ENCODE measurements at places on chromosomes 7 and 10.

GRCh38 chr10:588246-589165 is 101.0 kb downstream of the DIP2C start:
- DNase-seq, result no peak

GRCh38 chr10:131846240-131847101 is 54.3 kb upstream of the PPP2R2D start:
- no peak for DNase-seq

- DNase-seq, result peak; percentile 39
These were observed 101.6 kb upstream of the GJD4 start for GRCh38 chr10:35503578-35503977.

GRCh38 chr7:76315364-76315763 is 12.9 kb downstream of the HSPB1 start:
- peak; percentile 23 for DNase-seq

GRCh38 chr7:1513657-1514095 is 9.5 kb upstream of the INTS1 start:
- no peak for DNase-seq

- DNase-seq, result no peak
These were observed 61.4 kb upstream of the NME8 start for GRCh38 chr7:37786741-37787569.

GRCh38 chr10:125628104-125629049 is 54.6 kb downstream of the TEX36 start:
- DNase-seq, result peak; percentile 57

DNA sequence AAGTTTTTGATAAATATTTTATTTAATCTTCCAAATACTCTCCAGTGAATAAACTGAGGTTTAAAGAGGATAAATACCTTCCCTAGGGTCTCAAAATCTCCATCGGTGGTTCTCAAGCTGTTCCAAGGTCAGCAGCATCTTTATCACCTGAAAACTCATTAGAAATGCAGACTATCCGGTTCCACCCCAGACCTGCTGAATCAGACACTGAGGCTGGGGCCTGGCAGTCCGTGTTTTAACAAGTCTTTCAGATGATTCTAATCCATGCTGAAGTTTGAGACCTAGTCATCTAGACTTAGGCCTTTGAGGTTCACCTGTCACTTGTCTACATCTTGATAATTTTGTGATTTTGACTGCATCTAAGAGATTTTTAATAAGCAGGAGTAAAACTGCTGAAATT is 37.5 kb downstream of the PLEKHA8 start:
- no peak for DNase-seq

- DNase-seq, result peak; percentile 72
These were observed 340.0 kb upstream of the NRG3 start for GRCh38 chr10:81534991-81535390.

DNA sequence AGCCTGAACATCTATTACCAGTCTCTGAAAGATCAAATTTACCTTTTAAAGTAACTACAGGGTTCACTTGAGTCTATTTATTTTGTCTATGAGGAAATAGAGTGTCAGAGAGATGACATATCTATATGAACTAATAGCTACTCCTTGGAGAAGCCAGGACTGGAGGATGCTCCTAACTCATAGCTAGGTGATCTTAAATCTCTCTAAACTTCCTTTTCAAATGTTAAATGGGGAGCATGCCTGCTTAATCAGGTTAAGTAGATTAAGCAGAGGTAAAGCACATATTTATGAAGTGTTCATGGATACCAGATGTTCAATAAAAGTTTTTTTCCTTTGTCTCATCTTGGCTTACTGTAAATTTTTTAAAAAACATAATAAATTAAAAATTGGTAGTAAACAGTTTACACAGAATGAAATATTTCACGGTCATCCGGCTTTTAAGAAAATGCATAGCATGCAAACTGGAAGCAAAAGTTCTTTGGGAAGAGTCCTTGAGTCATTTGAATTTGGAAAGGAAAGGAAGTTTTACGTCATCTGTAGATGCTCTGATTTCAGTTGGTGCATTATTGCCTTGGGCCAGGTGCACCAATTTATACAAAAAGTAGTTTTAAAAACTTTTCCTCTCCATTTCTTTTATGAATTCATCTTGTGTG is 155.1 kb downstream of the BICC1 start:
- no peak for DNase-seq

- no peak for DNase-seq
These were observed 13.9 kb upstream of the ABCC2 start for GRCh38 chr10:99768556-99768955.

DNA sequence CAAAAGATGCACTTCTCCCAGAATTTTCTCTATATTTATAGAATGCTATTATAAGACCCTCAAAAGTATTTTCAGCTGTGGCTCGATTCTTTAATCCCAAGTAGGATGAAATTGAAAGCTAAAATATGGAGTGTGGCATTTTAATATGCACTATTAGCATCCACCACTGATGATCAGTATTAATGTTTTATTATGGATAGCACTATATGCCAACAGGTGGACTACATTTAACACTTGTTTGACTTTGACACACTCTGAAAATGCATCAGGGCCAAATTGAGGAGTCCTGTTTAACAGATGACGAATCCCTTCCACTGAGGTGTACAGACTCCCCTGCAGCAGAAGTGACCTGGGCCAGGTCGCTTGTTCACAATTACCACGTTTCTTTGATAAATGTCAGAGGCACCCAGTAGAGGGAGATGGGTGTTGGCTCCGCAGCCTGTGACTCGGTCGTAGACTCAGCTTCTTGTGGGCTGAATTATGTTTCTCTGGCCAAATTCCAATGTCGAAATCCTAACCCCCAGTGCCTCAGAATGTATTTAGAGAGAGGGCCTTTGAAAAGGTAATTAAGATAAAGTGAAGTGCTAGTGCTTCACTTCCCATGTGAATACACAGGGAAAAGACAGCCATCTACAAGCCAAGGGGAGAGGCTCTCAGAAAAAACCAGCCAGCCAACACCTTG is 48.1 kb downstream of the WIPF3 start:
- DNase-seq, result no peak

GRCh38 chr10:60299961-60300883 is 89.5 kb downstream of the ANK3 start:
- peak; percentile 15 for DNase-seq

DNA sequence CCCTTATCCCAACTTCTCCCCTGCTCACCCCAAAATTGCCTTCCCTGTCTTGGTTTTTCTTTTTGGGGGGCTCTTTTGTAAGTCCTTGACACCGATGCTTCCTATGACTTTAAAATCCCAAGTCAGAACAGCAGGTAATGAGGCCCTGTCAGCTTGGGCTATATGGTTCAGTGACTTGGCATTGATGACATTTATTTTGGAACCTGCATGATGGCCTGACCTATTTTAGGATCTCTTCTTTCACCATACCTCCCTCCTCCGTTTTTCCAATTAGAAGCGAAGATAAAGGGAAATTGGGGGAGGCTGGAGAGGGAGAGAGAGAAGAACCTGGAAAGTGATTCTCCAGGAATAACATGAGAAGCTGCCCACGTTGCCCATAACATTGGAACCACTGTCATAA is 424.9 kb upstream of the AUTS2 start:
- DNase-seq, result no peak

GRCh38 chr10:87734987-87735827 is 75.5 kb downstream of the PAPSS2 start:
- DNase-seq, result peak; percentile 4

DNA sequence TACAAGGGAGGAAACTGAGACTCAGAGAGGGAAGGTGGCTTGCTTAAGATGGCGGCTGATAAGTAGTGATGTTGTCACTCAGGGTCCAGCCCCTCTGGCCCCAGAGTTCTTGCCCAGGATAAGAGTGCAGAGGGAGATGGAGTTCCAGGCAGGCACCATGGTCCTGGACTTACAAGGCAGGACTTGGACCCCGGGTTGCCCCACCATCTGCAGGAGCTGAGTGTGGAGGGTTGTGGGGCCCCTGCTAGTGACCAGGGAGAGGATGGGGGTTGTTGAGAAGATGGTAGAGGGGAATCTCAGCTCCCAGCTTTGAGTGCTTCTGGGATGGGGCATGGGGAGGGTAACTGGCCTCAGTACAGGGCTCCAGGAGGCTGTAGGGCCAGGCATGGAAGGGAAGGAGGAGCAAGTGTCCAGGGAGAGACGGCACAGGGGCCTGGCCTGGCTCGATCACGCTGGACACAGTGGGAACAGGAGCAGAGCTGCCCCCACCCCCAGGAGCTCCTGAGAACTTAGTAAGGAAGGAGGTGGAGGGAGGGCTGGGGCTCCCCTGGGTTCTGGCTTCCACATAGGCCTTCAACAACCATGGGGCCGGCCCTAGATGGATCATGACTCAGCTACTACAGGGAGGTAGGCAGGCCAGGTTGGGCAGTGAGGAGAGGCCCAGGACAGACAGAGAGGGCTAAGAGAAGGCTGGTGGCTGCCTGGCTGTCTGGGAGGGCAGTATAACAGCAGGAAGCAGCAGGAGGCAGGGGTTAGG is 28.2 kb downstream of the PPIF start:
- DNase-seq, result no peak

DNA sequence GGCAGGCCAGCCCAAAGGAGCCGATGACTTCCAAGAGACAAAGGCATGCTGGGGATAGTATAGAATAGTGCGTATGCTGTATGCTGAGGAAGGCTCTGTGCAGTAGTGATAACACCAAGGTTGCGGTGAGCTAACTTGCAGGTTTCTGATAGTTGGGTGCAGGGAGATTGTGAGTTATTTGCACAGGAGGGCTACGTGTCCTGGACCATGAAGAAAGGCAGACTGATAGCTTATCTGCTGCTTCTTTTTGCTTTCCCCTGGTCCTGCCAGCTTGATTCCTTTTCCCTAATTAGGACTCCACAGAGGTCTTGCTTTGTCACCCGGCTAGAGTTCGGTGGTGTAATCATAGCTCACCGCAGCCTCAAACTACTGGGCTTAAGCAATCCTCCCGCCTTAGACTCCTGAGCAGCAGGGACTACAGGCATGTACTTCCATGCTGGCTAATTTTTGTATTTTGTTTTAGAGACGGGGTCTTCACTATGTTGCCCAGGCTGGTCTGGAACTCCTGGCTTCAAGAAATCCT is 43.9 kb upstream of the ARHGAP12 start:
- no peak for DNase-seq

DNA sequence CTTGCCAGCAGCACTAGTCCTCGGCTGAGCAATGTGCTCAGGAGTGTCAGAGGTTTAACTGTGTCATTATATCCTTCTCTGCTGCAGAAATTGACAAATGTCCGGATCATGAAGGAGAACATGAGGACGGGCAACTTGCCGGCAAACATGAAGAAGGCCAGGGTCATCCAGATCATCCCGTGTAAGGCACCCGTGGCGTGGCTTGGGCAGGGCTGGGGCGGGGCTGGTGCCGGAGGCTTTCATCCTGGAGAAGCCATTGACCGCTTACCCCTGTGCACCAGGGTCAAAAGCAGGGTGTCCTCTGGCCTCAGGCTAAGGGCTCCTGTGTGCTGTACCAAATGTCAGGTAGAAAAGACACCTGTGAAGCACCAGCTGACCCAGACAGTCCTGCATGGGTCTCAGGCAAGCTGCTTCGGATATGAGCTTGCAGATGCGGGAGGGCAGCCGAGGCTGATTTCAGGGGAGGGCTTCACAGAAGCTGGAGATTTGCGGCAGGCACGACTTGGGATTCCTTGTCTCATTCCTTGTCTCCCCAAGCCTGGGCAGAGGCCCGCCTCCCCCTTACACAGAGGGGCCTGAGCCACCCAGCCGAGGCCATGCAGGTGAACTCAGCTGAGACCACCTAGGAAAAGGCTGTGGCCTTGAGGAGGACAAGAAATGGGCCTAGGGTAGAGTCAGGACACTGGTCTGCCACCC is 55.4 kb downstream of the MKI67 start:
- DNase-seq, result no peak

DNA sequence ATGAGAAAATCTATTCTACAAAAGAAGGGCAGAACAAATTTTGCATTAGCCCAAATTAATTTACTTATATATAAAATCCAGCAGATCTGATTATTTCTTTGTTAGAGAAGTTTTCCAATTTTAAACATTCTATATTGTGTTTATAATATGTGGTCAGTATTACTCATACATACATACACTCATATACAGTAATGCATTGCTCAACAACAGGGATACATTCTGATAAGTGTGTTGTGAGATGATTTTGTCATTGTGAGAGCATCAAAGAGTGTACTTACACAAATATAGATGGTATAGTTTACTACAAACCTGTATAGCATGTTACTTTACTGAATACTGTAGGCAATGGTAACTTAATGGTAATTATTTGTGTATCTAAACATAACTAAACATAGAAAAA is 239.6 kb upstream of the ETV1 start:
- DNase-seq, result no peak

DNA sequence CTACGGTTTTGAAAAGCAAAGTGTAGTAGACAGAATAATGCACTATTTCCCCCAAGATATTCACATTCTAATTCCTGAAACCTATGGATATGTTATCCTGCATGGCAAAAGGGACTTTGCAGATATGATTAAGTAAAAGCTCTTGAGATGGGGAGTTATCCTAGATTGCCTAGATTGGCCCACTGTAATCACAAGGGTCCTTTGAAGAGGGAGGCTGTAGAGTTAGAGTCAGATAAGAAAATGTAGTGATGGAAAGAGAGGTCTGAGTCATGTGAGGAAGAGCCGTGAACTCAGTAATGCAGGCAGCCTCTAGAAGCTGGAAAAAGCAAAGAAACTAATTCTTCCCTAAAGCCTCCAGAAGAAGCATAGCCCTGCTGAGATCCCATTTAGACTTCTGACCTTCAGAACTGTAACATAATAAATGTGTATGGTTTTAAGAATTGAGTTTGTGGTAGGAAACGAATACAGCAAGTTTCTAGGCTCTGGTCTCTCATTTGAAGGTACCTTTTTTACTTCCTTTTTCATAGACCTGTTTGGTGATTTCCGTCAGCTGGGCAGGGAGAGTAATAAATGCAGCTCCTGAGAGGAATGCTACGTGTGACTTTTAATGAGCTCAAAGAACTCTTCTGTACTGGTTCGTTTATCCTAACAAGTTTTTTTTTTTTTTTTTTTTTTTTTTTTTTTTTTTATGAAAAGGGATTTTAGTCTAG is 41.9 kb upstream of the NXPH1 start:
- no peak for DNase-seq

DNA sequence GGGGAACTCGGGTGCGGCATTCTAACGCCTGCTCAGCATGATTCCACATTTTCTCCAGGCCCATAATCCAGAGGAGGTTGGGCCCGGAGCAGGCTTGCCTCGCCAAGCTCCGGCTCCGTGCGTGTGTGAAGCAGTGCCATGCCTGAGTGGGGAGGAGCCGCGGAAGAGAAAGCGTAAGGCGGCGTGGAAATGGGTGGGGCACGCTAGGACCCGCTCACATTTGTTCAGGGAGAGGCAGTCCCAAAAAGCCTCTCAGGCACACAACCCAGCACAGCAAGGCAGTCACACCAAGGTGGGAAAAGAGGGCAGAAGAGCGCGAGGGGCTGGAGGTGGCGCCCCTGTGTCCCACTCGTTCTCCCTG is 695 bp upstream of the VDAC2 start:
- DNase-seq, result peak; percentile 34

GRCh38 chr7:37974711-37975110 is 54.3 kb downstream of the EPDR1 start:
- no peak for DNase-seq

- DNase-seq, result no peak
These were observed 33.2 kb downstream of the IFT22 start for GRCh38 chr7:101288439-101288838.

DNA sequence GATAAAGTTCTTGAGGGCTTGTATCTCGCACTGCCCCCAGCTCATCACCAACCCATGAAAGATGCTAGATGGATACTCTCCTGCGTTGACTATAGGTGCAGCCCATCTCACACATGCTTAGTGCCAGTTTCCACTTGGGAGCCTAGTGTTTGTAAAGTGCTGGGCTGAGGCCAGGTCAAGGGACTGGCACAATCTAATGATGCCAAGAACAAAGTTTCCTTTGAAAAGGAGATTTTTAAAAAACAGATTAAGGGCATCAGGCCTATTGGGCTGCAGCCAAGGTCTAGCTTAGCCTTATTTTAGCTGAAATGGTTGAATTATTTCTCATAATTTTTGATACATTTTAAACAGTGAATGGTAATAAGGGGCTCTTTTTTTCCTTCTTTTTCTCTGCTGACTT is 259.0 kb downstream of the ADRA2A start:
- no peak for DNase-seq
